ENCODE measurements at places on chromosomes 2 and 18. TPM values are rescaled to one million over a fixed set of nuclear protein-coding genes. Genes with fewer than 3 reads are reported as not detected.

- no peak for DNase-seq
Observed at GRCh38 chr2:18690342-18690741, 101.0 kb upstream of the NT5C1B start.

ARMC9 gene
- total RNA-seq = 23.4 TPM

GRCh38 chr18:9426753-9427152 is 48.6 kb upstream of the RALBP1 start:
- DNase-seq = no peak

GRCh38 chr2:62844311-62845090 is 139.0 kb downstream of the EHBP1 start:
- DNase-seq = no peak

RGPD3 gene
- not detected for total RNA-seq

TSPYL6 gene
- total RNA-seq = not detected

- no peak for DNase-seq
Observed at GRCh38 chr2:102107741-102108070, 34.8 kb upstream of the IL1R1 start.

- DNase-seq = no peak
Observed at GRCh38 chr2:232489516-232490220, 2.0 kb upstream of the ECEL1 start.

- no peak for DNase-seq
Observed at GRCh38 chr18:44424645-44425035, 256.0 kb upstream of the SETBP1 start.

DNA sequence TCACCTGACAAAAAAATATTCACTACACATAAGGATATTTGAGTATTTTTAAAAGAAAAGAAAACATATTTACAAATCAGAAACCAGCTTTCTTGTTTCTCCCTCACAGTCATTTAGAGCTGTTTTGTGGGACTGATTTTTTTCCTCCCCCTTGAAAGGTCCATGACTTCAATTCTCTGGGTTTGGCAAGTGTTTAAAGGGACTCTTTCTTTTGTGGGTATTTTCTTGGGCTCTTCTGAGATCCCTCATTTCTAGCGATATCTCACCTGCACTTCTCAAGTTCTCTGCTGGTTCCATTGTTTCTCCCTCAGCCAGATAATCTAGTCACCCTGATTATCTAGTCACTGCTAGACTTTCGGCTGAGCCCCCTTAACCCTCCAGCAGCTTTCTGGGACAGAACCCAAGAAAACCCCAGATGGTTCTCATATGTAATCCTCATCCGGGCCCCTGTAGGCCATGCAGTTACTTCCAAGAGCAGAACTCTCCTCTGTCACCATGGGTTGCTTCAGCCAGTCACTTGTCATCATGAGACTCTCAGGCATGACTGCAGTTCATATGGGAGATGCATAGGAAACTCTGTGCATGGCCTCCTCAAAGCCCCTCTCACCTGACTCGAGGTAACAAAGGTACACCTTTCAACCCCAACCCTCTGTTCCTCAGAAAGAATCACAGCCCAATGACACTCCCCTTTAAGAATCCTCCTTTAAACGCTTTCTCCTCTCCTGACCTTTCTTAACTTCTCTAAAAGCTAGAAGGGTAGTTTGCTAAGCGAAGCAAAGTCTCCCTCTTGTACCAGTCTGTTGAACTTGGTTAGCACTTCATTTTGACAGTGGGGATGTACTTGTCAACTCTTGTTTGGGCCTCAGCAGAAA is 36.7 kb upstream of the ITGA4 start:
- DNase-seq = no peak

DNA sequence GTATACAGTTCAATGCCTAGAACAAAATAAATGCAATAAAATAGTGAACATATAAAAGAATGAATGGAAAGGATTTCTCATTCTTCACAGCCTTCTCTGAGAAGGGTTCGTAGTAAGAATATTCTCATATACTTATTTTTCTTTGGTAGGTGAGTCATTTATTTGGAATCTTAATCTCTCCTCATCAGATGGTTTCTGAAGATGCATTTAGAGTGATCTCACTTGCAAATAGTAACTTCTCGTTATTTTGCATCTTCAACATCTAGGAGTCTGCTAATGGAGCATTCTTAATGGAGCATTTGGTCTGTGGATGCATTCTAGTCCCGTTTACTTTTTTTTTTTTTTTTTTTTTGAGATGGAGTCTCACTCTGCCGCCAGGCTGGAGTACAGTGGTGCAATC is 3.9 kb downstream of the UBXN4 start:
- no peak for DNase-seq

- peak; percentile 60 for DNase-seq
Observed at GRCh38 chr18:50268022-50268747, 1.9 kb upstream of the CFAP53 start.

DNA sequence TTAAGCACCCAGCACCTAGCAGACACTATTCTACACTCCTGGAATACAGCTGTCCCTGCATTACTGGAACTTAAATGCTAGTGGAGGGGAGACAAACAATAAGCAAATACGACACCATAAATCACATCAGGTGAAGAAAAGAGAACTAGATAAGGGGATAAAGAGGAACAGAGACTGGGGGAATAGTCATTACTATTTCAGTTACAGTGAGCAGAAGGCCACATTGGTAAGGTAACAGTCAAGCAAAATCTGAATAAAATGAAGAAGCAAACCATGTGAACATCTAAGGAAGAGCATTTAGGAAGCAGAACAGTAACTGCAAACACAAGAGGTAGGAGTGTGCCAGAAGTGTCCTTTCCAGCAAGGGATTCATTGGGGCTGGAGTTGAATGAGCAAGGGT is 77.0 kb upstream of the PTPRM start:
- no peak for DNase-seq

GRCh38 chr2:238938003-238938400 is 90.1 kb downstream of the TWIST2 start:
- no peak for DNase-seq

POU3F3 gene
- not detected for total RNA-seq

GRCh38 chr18:58541789-58542425 is 87.0 kb downstream of the ALPK2 start:
- DNase-seq = peak; percentile 99

PFN4 gene
- total RNA-seq = 2.6 TPM

DNA sequence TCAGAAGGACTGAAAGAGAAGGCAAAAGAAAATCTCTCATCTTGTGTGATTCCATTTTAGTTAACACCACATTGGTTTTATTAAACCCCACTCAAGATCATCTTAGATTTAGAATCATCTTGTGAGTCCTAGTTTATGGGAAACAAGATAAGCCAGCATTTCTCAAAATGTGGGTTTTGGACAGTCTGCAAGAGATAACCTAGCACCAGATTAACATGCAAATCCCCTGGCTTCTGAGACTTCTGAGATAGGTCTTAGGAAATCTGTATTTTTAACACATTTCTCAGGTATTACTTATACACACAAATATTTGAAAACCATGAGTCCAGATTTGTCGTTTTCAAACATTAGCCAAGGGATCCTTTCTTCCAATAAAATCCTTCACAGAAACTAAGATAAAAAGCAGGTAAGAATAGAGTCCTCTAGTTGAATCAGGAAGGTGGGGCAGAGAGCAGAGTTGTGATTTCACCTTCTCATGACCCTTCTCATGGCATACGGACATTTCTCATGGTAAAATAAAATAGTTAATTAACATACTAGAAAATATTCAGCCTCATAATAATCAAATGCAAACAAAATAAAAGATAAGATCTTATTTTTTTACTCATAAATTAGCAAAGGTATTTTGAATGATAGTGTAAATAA is 287.2 kb upstream of the FN1 start:
- no peak for DNase-seq

GRCh38 chr2:55148269-55148668 is 83.8 kb downstream of the CLHC1 start:
- DNase-seq = peak; percentile 21

HOXD1 gene
- total RNA-seq = not detected

DNA sequence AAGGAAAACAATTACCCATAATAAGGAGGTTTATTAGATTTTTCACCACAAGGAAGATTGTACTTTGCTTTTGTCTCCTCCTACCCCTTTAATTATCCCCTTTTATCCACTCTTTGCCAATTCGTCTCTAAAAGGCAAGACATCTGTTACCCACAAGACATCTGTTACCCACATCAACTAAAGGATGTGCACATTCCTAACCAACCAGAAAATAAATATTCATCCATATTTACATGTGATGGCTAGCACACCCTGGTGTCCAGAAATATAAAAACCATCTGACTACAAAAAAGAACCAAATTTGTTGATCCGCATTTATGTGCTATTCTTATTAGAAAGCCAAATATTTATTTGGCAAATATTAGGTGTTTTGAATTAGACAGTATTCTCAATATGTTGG is 35.7 kb downstream of the ACVR1C start:
- no peak for DNase-seq

GRCh38 chr2:236171680-236172254 is 3.6 kb upstream of the GBX2 start:
- DNase-seq = no peak

DNA sequence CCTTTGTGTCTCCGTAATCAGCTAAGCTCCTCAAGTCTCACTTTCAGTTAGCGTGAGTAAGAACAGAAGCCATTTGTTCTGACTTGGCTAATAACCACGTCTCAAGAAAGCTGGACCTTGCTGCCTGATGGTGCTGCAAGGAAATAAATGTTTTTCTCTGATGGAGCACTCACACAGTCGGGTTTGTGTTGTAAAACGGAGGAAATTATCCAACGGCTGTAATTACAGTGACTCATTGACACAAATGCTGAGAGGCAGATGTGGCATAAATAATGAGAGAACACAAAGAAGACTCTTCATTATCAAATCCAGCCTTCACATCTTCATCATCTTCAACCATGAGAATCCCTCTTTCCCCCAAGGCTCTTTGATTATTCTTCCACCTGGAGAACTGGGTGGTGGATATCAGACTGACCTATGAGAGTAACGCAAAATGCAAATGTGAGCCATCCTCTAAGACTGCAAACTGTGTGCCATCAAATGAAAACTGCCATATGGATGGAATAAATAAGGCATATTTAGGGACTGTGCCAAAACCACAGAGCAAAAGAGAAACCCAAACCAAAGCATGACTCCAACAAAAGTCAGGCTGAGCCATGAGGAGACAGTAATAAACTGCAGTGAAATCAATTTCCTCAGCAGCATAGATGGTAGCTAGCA is 252.6 kb downstream of the RND3 start:
- no peak for DNase-seq

DNA sequence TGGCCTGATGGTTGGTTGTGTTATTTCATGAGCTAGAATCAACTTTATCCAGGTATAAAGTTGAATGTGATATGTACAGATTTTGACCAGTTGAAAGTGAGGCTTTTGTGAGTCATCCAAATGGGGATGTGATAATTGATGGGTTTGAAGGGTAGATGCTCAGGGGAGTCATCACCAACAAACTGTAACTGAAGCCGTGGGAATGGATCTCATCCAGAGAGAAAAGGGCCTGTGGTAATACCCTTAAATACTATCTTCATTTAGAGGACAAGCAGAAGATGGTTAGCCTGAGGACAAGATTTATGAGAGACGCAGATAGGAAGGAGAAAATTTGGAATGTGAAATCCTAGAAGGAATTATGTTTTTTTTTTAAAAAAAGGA is 90.5 kb upstream of the MYO3B start:
- no peak for DNase-seq

- DNase-seq = no peak
Observed at GRCh38 chr2:120262761-120263428, 10.2 kb downstream of the RALB start.

GRCh38 chr2:51256736-51257135 is 224.8 kb upstream of the NRXN1 start:
- DNase-seq = no peak

- DNase-seq = no peak
Observed at GRCh38 chr2:178498137-178498536, 17.9 kb downstream of the PLEKHA3 start.

DNA sequence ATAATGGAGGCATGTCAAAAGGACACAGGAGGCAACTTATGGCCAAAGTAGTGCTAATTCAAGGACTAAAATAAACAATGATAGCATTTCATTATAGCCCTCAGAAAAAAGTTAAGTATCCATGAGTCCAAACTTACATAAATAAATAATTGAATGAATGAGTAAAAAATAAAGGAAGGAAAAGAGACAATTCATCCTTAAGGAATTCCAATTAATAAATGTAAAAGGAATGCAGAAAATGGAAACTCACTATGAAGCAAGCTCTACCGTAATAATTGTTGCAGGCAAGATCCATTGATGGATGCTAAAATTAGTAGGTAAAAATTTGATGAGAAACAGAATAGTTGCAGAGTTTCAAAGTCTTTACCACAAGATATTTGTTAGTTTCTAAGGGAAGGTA is 88.2 kb upstream of the RAPGEF4 start:
- no peak for DNase-seq

GRCh38 chr2:22501851-22502250 is 883.1 kb upstream of the KLHL29 start:
- no peak for DNase-seq

GRCh38 chr2:55175254-55176093 is 56.6 kb downstream of the CLHC1 start:
- DNase-seq = peak; percentile 69

DNA sequence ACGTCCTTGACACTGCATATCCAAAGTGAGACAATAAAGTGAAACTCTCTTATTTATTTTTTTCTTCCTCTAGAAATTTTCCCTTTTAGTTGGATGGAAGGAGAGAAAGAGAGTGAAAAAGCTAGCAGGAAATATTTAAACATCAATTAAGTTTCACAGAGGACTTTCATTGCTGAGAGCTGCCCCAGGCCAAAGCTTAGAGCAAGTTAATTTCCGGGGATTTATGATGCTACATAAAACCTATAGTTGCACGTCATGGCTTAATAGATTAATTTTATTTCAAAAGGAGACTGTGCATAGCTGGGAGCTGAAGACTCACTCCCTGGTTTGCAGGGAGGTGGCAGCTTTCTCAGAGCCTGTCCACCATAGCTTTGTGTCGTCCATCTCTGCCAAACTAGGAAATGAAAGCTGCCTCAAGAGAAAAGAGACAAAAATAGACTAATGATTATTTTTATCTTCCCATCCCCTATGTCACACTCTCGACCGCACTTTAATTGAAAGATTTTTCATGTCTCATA is 323.3 kb upstream of the RAB6C start:
- no peak for DNase-seq

GRCh38 chr18:5419601-5420000 is 124.1 kb upstream of the ZBTB14 start:
- DNase-seq = no peak

- DNase-seq = no peak
Observed at GRCh38 chr2:6641956-6642355, 223.8 kb downstream of the CMPK2 start.

GRCh38 chr2:168500516-168500915 is 44.4 kb downstream of the CERS6 start:
- no peak for DNase-seq

TXNDC2 gene
- total RNA-seq = 0.11 TPM

MDH1B gene
- total RNA-seq = 4.1 TPM

DNA sequence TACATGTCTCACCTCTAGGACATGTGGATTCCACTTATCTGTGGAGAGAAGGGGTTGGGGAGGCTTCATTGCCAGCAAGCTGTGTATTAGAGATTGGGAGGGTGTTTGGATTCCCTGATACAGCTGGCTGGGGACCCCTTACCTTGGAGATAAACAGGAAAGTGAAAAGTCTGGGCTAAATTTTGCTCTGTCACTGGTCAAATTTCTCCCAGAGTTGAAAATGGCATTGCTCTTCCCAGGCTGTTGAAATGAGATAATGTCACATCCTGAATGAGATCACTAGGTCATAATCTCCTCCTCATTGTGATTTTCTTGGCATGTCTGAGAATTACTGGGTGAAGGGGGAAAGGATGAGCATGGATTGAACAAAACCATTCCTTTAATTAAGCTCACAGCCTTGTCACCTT is 265.0 kb upstream of the PARD3B start:
- no peak for DNase-seq

- peak; percentile 31 for DNase-seq
Observed at GRCh38 chr18:58455314-58456188, 173.3 kb downstream of the ALPK2 start.

- no peak for DNase-seq
Observed at GRCh38 chr18:48392268-48392667, 16.9 kb downstream of the ZBTB7C start.

Measured in PC-9 (cell line).